ENCODE measurements at places on chromosomes 16 and 17.

DNA sequence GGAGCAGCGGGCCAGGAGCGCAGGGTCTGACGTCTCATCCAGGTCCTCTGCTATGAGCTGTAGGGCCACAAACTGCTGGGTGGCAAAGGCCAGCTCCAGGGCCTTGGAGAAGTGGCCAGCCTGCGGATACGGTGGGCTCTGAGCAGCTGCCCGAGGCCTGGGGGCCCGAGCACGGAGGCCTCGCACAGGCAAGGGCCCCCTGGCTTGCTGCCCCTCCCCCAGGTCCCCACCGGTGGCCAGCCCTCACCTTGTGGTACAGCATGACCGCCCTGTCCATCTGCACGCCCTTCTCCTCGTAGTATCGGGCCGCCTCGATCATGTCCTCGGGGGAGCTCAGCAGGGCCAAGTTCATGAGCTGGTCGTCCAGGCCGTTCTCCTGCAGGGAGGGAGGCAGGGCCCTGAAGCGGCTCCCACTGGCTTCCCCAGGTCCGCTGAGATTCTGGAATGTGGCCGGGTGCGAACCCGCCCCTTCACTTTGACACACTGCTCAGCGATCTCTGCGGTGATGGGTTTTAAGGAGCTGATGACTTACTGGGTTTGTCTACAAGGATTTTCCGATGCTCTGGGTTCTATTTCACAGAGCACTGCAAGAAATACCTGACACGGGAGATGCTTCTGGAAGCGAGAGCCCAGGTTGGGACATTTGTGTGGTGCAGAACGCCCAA, 9.8 kb upstream of the TMEM204 start:
- DNase-seq = no peak

GRCh38 chr17:80106751-80107150, 5.4 kb downstream of the GAA start:
- no peak for DNase-seq

- DNase-seq = no peak
These were observed 14.7 kb upstream of the ZNF469 start for GRCh38 chr16:88368036-88368435.

GRCh38 chr16:59274141-59274540, 540.0 kb upstream of the GOT2 start:
- no peak for DNase-seq

- DNase-seq = peak; percentile 49
These were observed 7.0 kb upstream of the ZFHX3 start for GRCh38 chr16:73054813-73055482.

GRCh38 chr17:45353043-45353442, 36.2 kb upstream of the MAP3K14 start:
- no peak for DNase-seq

GRCh38 chr16:89510526-89510925, 2.3 kb downstream of the SPG7 start:
- DNase-seq = no peak

DNA sequence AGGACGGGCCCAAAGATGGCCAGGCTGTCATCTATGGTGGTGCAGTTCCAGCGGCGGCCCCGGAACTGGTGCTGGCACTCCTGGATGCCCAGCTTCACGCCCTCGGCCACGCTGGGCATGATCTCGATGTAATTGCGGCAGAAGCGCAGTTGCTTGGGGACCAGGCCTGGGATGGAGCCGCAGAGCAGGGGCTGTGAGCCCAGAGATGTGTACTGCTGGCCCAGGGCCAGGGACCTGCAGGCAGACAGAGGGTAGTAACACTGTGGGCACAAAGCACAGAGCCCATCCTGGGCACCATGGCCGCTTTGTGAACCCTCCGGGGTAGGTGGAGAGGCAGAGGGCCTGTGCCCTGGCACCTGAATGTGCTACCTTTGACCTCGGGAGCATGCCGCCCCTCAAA, 44.8 kb downstream of the WNT3 start:
- DNase-seq = no peak

GRCh38 chr17:364766-365165, 12.2 kb upstream of the RPH3AL start:
- DNase-seq = no peak

GRCh38 chr16:1379304-1380076, 27.8 kb downstream of the GNPTG start:
- DNase-seq = peak; percentile 65

- no peak for DNase-seq
These were observed 12.2 kb downstream of the WFIKKN2 start for GRCh38 chr17:50847566-50847965.

GRCh38 chr17:2259769-2260536, 43.6 kb downstream of the SMG6 start:
- no peak for DNase-seq

DNA sequence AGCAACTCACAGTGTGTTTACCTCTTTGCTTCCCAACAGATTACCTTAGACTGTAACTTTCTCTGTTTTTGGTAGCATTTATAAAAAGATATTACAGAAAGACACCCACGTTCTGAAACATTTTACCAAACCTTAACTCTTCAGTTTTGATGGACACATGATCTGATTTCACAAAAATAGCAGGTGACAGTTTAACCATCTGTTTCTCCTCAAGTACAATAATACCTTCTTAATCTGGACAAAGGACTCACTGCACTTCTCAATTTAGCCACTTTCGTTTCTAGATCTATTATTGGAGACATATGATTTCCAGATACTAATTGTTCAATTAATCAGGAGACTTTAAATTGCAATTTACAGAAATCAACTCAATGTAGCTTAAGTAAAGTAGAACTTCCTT, 703.8 kb upstream of the KIF2B start:
- no peak for DNase-seq

DNA sequence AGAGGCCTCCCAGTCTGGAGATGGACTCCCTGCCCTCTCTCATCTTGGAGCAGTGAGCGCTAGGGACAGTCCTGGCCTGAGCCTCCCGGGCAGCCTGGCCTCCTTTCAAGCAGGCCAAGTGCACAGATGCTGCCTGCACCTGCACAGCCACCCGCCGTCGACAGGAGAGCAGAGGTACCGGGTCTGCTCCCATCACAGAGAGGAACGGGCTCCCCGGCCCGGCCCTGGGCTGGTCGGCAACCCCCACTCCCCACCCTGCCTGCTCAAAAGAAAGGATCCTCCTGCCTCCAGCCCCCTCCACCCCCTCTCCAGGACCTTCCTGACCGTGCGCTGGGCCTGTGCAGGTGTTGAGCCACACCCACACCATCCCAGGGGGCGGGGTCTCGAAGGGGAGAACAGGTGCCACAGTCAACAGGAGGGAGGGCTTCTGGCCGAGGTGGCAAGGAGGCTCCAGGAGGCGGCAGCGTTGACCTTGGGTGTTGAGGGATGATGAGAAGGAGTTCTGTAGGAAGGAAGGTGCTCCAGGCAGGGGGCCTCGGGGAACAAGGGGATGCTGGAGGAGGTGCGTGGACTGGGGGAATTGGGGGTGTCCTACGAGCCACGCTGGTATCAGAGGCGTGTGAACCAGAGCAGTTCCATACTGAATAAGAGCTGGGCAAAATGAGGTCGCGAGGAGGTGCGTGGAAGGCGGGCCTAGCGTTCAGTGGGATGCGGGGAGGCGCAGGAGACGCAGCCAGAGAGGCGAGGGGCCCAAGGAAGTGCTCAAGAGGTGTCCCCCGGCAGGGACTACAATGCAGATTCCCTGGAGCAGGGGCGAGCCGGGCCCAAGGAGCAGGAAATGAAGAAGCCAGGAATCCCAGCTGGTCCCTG, 967 bp upstream of the CDH15 start:
- peak; percentile 46 for DNase-seq

- DNase-seq = no peak
These were observed 24.8 kb upstream of the RCVRN start for GRCh38 chr17:9929871-9930270.

DNA sequence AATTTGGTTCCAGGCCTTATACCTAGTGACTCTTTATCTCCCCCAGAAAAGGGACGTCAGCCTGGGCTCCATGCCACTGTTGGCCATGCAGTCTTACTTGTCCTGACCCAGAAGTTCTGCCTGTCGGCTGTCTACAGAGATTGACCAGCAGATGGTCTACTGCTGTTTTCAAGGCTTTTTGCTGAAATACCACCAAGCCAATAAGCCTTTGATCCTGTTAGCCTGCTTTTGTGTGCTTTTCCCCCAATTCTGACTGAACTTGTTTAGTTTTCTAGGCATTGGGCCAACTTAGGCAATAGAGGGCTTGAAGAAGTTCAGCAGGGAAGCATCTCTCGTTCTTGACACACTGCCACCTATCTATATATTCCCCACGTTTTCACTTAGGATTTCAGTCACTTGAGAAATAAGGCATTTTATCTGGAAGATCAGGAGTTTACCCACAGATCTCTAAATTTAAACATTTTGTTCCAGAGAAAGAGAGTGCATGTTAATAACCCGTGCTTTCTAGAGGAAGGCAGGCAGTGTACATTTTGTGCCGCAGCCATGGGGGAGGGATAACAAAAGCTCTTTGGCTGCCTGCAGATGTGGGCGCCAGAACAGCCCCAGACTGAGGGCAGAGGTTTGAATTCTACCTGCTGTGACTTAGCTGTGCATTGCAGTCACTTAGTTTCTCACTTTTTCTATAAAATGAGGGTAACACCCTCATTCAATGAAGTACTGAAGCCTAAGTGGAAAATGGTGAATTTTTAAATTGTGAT, 12.3 kb upstream of the CARMIL2 start:
- DNase-seq = peak; percentile 18

- DNase-seq = peak; percentile 61
These were observed 13.1 kb upstream of the SREBF1 start for GRCh38 chr17:17849845-17850373.

- DNase-seq = no peak
These were observed 38.6 kb downstream of the CDH11 start for GRCh38 chr16:65083164-65083857.

- DNase-seq = no peak
These were observed 111.1 kb downstream of the SDK2 start for GRCh38 chr17:73533127-73533526.

- no peak for DNase-seq
These were observed 40.2 kb downstream of the FOXK2 start for GRCh38 chr17:82559566-82560251.

DNA sequence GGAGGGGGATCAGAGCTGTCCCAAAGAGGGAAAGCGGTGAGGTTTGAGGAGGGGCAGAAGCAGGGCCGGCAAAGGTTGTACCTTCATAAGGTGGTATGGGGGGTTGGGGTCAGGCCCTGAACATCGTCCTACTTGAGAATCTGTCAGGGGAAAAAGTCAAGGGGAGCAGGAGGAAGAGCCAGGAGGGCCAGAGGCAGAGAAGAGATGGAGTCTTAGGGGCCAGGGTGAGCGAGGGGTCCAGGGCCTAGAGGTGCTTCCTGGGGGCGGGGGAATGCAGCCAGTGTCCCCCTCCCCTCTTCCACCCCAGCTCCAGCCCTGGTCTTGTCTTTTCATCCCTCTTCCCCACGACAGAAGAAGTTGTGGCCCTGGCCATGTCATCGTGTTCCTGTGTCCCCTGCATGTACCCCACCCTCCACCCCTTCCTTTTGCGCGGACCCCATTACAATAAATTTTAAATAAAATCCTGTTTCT, 1.3 kb upstream of the PRRT2 start:
- DNase-seq = no peak

GRCh38 chr17:48444516-48445247, 14.7 kb upstream of the SKAP1 start:
- no peak for DNase-seq

DNA sequence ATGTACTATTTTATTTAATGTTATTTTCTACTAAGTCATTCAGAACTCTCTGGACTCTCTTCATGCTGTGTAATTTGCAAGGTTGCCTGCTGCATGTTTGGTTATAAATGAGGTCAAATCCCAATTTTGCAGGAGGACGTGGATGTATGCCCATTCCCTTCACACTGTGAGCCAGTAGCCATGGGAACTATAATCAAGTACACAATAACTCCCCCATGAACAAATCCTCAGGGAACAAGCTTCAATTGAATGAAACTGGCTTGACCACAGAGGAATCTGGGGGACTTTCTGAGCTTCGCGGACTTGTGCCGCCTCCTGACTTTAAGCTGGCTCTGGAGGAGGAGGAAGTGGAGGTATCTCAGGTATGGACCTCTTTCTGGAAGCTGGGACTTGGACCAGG, 14.6 kb upstream of the KCTD13 start:
- no peak for DNase-seq

DNA sequence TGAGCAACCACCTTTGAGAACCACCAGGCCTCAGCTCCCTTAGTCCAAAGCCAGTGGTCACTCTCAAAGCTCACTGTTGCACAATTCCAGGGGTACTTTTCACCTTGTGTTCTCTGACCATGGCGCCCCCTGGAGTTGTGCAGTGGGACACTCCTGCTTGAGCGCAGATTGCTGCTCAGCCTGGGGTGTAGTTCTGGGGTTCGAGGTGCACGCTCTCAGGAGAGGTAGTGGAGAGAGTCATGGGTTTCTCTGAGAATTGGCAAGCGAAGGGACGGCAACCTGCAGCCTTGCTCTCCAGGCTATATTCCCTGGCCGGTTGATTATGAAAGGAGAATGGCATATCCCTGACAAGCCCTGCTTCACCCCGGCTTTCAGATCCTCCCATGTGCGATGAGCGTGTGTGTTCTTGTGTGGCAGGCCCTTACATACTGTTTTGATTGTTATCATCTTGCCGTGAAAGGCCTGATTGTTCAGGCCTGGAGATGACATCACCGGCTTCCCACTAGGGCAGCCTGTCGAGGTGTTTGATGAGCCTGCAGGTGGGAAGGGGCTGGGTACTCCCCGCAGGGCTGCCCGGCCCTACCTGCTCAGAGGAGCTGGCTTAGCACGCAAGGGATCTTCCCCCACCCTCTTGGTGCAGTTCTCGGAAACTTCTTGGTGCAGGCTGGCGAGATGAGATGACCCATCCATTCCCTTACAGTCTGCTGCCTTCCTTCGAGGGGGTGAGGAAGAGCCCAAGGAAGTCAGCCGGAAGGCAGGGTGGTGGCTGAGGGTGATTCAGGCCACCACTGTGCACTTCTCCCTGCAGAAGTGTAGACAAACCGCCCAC, 431.2 kb downstream of the SLC39A11 start:
- DNase-seq = peak; percentile 78

DNA sequence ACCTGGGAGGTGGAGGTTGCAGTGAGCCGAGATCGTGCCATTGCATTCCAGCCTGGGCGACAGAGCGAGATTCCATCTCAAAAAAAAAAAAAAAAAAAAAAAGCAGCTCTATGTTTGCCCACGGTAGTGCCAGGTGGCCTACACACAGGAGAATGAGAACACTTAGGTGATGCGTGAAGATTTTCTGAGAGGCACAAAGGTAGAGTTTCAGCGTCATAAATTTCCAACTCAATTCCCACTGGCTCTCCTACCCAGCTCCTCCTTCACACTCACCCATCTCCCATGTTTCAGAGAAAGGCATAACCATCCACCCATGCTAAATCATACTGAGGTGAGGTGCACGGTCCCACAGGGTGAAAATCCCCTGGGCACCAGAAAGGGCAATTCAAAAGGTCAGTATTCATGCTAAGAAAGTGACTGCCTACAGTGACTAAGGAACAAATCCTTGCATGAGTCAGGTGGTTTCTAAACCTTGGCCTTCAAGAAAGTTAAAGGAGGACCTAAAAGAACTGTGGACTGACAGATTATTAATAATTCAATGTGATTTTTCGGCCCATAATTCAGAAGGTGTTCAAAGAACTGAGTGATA, 4.8 kb downstream of the DCAKD start:
- DNase-seq = peak; percentile 50

- peak; percentile 57 for DNase-seq
These were observed 5.3 kb downstream of the ARHGDIA start for GRCh38 chr17:81865733-81866439.

- DNase-seq = no peak
These were observed 4.4 kb upstream of the CD300H start for GRCh38 chr17:74571621-74572270.

- DNase-seq = no peak
These were observed 2.9 kb downstream of the KRTAP9-7 start for GRCh38 chr17:41278176-41278955.

GRCh38 chr17:263773-264172, 82.3 kb upstream of the DOC2B start:
- no peak for DNase-seq

GRCh38 chr16:18969855-18970240, 13.9 kb upstream of the TMC7 start:
- no peak for DNase-seq

Data from MCF 10A (cell line).